ENCODE measurements at places on chromosomes 6 and 20.

GRCh38 chr20:15071085-15071808 is 733.8 kb upstream of the FLRT3 start:
- no peak for DNase-seq

- DNase-seq: no peak
Observed at GRCh38 chr6:12068899-12069557, 56.9 kb downstream of the HIVEP1 start.

GRCh38 chr20:20664795-20665589 is 47.5 kb downstream of the RALGAPA2 start:
- DNase-seq: no peak

GRCh38 chr20:8344106-8344505 is 212.0 kb downstream of the PLCB1 start:
- no peak for DNase-seq

DNA sequence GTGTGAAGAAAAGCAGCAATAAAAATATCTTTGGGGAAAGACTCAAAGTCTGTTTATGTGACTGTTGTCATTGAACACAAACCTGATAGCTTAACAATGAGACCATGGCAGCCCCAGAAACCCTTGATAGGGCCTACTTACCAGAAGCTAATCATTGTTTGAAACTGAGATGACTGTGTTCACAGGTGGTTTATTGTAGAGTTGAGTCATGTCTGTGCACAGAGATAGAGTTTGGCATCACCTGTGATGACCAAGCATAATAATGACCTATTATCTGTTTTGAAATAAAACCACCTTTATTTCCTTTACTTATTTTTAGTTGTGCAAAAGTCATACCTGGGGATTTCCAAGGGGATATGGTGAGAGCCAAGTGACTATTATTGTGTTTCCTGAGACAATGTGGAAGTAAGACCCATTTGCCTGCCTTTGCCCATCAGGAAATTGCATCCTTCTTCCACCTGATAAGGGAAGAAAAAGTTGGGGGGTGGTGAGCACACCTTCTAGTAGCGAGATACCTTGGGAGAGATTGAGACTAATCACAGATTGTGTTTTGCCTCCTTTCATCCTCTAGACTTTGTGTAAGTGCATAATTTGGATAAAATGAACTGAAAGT is 456.9 kb upstream of the JAG1 start:
- peak; percentile 41 for DNase-seq

- DNase-seq: no peak
Observed at GRCh38 chr20:39082622-39083398, 120.7 kb downstream of the DHX35 start.

DNA sequence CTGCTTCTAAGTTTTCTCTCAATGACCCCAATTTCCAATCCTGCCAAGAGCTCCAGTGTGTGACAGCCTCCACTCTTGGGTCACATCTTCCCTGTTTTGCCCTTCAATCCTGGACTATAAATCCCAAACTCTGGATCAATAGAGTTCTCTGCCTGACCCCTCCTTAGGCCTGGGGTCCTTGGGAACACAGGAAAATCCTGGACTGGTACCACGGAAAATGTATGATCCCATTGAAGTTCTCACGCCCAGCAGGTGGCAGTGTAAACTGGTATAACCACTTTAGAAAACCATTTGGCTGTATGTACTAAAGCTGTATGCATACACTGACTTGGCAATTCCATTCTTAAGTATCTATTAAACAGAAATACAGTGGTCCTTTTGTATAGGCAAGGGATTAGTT is 98.0 kb downstream of the SNAP25 start:
- DNase-seq: peak; percentile 9

- DNase-seq: no peak
Observed at GRCh38 chr6:35166520-35166919, 25.4 kb upstream of the TCP11 start.

- DNase-seq: no peak
Observed at GRCh38 chr6:42200035-42200434, 5.3 kb upstream of the GUCA1B start.

GRCh38 chr6:150001295-150002008 is 23.9 kb downstream of the RAET1L start:
- peak; percentile 67 for DNase-seq

DNA sequence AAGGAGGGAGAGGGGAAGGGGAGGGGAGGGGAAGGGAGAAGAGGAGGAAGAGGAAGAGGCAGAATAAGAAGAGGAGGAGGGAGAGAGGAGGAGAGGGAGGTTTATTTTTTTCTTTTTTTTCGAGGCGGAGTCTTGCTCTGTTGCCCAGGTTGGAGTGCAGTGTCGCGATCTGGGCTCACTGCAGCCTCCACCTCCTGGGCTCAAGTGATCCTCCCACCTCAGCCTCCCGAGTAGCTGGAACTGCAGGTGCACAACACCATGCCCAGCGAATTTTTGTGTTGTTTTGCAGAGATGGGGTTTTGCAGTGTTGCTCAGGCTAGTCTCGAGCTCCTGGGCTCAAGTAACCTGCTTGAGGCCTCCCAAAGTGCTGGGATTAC is 6.1 kb upstream of the GJA10 start:
- no peak for DNase-seq

GRCh38 chr6:14734416-14735340 is 511.2 kb upstream of the JARID2 start:
- DNase-seq: peak; percentile 88

All from GM12878 (cell line).